ENCODE measurements at places on chromosomes 16 and 17. TPM values are rescaled to one million over a fixed set of nuclear protein-coding genes. Genes with fewer than 3 reads are reported as not detected.
A peak's percentile ranks its signal among the peaks of the same experiment; 100 is the strongest.

DNA sequence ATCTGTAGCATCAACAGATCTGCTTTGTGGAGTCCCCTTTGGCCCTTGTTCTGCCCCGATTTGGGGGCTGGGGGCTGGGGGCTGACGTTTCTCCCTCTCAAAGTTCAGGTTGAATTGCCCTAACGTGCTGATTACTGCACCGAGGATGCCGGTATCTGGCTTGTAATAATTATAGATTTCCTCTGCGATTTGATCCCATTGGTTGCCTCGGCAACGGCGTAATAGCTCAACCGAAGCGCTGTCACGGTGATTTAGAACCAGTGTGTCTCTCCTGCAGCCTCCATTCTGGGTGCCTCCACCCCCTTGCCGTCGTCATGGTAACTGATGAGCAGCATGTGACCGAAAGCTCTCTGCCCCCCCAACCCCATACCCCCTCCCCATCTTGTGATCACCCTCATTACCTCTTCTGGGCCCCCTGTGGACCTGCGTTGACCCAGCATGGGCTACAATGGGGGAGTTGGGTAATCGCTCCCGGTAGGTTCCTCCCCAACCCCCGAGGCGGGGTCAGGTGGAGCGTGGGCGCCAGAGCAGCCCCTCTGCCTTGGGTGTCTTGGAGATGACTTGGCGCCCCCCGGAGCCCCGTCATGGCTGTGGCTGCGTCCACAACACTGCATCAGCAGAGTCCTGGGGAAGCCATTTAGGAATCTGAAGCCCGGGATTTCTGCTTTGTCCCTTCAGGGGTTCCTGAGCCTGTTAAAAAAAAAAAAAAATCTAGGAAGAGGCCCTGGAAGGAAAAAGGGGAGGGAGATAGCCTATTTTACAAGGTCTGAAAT, 38.4 kb downstream of the ABAT start:
- no peak overlapping the region for H3K27ac ChIP-seq
- H3K27me3 ChIP-seq = no peaks in the 10 kb centered on the region
- no peaks in the 10 kb centered on the region for H3K4me1 ChIP-seq
- H3K36me3 ChIP-seq = no peaks in the 10 kb centered on the region
- H3K4me3 ChIP-seq = no peak overlapping the region
- DNase-seq = no peak

Gene ATP1B2
- 11.6 TPM for total RNA-seq

DNA sequence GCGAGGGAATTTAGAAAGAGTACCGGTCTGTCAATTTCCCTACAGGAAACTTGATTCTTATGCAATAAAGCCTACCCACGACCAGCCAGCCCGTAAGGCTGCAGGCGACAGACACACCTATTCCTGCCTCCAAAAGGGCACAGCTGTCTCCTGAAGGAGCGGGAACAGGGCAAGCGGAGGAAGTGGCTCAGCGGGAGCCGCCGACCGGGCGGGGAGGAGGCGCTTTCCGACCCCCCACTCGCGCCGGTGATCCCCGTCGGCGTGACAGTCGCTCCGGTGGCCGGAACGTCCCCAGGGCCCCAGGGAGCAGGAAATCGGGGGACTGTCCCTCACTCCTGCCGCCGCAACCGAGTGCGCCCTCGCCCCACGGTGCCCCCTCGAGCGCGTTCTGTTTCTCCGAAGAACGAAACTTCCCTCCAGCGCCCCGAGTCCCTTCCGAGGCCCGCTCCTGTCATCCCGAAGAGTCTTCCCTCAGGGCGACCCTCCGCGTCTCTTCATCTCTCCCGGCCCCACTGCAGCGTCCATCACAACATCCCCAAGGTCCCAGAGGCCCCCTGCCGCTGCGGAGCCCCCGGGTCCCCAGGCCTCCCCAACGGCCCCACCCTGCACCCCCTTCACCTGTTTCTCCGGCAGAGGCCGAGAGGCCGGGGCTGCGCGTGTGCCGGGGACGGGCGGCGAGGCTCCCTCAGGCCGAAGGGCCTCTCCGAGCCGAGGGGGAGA, 421 bp downstream of the STAT3 start:
- no peaks in the 10 kb centered on the region for H3K27me3 ChIP-seq
- no peak for DNase-seq
- peak overlapping the region; percentile 98 for H3K27ac ChIP-seq
- H3K4me1 ChIP-seq = peaks cover 33% of the 10 kb centered on the region
- peak overlapping the region; percentile 93 for H3K4me3 ChIP-seq

DNA sequence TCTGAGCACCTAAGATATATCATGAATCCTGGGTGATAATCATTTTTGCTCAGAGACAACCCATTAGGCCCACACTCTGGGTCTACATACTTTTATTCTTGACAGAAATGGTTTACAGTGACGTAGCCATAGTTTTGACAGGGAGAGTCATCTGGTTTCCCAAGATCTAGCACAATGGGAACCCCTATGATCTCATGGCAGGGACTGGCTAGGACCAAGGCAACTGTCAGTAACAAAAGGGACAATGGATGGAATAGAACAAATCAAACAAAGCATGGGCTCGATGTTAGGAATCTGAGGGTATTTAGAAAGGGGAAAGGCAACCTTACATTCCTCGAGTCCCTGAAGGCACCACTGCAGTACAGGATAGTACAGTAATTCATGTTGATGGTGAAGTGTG, 20.5 kb downstream of the CFAP97D1 start:
- H3K27ac ChIP-seq = no peak overlapping the region
- H3K27me3 ChIP-seq = no peaks in the 10 kb centered on the region
- no peak overlapping the region for H3K4me3 ChIP-seq
- no peaks in the 10 kb centered on the region for H3K36me3 ChIP-seq
- H3K4me1 ChIP-seq = no peaks in the 10 kb centered on the region

GRCh38 chr17:5587438-5588032, 3.2 kb upstream of the NLRP1 start:
- DNase-seq = peak; percentile 65
- no peaks in the 10 kb centered on the region for H3K4me1 ChIP-seq
- H3K27ac ChIP-seq = no peak overlapping the region
- H3K27me3 ChIP-seq = no peaks in the 10 kb centered on the region
- H3K4me3 ChIP-seq = no peak overlapping the region
- no peaks in the 10 kb centered on the region for H3K36me3 ChIP-seq

DNA sequence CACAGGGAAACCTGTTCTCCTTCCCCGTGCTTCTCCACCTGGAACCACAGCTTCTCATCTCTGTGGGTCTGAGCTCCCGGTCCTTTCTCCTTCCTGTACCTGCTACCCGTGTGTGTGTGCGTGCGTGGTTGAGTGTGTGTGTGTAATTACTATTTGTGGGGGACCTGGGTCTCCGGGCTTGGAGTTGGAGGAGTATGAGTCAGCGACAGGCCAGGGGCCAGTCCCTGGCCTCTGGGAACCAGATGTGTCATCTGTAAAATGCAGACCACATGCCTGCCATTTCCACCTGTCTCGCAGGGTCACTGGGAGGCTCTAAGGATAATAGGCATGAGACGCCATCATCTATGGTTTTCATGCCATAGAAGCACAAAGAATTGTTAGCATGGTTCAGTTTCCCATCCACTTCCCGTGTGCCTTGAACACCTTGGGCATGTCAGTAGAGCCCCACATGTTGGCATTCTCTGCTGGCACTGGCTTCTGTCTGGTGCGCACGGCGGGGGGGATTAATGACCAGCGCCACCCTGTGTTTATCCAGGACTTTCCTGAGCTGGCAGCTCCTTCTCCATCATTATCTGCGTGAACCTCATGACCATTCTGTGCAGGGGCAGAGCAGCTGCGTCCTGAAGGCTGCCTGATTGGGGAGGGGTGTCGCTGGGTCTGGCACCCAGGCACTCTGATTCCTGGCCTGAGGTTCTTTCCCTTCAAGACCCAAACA, 1.5 kb downstream of the ZNF205 start:
- H3K27me3 ChIP-seq = no peaks in the 10 kb centered on the region
- DNase-seq = no peak

Gene GJC1
- 21.0 TPM for total RNA-seq

Gene PDE6G
- 0.56 TPM for total RNA-seq

GRCh38 chr17:65039336-65039988, 17.1 kb downstream of the GNA13 start:
- H3K4me1 ChIP-seq = peaks cover 54% of the 10 kb centered on the region
- no peaks in the 10 kb centered on the region for H3K36me3 ChIP-seq
- no peaks in the 10 kb centered on the region for H3K27me3 ChIP-seq
- no peak overlapping the region for H3K27ac ChIP-seq
- no peak for DNase-seq
- H3K4me3 ChIP-seq = no peak overlapping the region

Gene SLC9A5
- total RNA-seq = 15.7 TPM

Gene NDUFB10
- total RNA-seq = 211 TPM

DNA sequence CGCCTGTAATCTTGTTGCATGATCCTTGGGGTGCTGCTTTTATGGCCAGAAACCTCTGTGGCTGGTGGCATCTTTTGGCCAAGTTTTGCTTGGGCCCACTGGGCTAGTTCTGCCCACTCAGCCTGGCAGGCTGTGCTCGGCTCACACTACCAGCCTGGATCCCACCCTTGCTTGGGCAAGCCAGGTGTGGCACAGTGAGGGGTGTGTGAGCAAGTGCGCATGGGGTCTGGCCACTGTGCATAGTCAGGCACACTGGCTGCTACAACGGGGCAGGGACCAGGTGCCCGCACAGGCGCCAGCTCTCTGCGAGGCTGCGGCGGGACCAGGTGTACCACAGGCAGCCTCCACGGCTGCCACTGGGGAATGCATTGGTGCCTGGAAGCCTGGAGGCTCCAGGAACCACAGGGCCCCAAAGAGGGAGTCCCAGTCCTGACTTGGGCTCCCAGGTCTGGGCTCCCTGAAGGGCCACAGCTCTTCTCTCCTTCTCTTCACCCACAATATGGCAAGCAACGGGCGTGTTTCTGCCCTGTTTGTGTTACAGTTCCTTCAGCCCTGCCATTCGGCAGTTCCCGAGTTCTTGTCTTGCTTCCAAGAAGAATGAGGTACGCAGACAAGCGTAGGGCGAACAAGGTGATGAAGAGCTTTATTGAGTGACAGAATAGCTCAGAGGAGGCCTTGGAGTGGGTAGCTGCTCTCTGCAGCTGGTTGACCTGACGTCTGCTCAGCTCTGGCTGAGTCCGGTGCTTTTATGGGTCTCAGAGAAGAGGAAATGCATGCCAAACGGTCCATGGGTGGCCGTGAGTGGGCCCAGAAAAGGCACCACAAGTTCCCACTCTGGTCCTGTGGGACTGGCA, 26.7 kb upstream of the PRM1 start:
- H3K27me3 ChIP-seq = no peaks in the 10 kb centered on the region
- peak overlapping the region; percentile 2 for H3K27ac ChIP-seq
- no peaks in the 10 kb centered on the region for H3K36me3 ChIP-seq

GRCh38 chr16:12611006-12611477, 192.6 kb downstream of the CPPED1 start:
- H3K4me3 ChIP-seq = no peak overlapping the region
- H3K4me1 ChIP-seq = no peaks in the 10 kb centered on the region
- no peak overlapping the region for H3K27ac ChIP-seq
- H3K36me3 ChIP-seq = no peaks in the 10 kb centered on the region
- DNase-seq = no peak

DNA sequence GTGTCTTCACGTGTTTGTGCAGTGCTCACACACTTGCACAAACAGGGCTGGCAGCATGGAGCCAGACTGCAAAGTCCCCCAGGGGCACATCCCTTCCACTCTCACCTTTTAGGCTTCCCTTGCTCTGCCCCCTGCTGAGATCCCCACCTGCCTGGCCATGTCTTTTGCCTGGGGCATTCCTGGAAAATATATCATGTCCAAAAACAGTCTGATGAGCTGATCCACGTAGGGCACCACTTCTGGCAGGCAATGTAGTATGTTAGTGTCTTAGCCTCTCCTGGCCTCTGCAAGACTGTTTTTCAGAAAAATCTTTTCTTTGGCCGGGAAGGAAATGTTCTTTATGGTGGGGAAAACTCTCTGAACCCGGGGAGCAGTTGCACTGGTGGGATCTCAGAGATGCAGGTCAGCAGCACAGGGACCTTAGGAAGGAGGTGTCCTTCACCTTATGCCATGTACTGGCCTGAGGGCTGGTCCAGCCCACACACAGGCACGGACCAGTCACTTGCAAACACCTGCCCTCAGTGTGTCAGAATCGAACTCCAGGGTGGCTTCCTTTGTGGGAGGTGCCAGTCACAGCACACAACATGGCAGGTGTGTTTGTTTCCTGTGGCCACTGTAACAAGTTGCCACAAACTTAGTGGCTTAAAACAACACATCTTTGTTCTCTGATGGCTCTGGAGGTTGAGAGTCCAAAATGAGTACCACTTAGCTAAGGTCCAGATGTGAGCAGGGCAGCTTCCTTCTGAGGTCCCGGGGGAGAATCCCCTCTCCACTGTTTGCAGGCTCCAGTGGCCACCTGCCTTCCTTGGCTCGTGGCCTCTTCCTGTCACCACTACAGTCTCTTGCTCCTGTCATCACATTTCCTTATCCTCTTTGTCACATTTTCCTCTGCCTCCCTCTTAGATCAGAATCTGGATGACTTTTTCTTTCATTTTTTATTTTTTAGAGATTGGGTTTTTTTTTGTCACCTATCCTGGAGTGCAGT, 46.6 kb downstream of the MPRIP start:
- DNase-seq = no peak
- H3K27ac ChIP-seq = peak overlapping the region; percentile 68
- no peaks in the 10 kb centered on the region for H3K36me3 ChIP-seq
- H3K4me1 ChIP-seq = peaks cover 24% of the 10 kb centered on the region

Gene MGAT5B
- total RNA-seq = 9.0 TPM
